ENCODE measurements at places on chromosomes 16 and 17.

DNA sequence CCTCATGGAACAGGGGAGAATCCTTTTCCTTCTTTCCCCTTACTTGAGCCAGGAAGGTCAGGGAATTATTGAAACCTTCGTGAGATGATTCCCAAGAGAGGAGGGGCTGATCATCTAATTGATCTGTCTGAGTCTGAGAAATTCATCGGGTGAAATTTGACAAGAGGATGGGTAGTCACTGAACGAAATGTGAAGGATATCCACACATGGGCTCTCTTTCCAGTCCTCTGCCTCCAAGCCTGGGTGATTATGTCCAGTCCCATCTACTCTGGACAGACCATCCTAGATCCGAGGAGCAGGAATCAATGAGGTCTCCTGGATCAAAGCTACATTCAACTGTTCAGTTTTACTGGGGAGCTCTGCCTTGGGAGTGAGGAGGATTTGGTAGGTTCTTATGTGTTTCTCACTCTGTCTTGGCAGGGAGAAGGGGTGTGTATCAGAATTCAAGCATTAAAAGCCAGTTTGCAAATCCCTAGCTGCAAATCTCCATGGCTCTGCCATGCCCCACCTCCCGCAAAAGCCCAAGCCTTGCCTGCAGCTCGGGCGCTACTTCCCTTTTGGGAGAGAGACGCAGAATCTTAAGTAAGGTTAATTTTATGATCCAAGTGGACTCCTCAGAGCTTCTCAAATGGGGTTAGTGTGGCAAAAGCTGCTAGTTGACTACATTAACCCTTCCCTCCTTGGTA lies 47.1 kb upstream of the TEKT3 start:
- DNase-seq, result no peak

GRCh38 chr17:64685705-64686104 lies 23.6 kb upstream of the SMURF2 start:
- no peak for DNase-seq

DNA sequence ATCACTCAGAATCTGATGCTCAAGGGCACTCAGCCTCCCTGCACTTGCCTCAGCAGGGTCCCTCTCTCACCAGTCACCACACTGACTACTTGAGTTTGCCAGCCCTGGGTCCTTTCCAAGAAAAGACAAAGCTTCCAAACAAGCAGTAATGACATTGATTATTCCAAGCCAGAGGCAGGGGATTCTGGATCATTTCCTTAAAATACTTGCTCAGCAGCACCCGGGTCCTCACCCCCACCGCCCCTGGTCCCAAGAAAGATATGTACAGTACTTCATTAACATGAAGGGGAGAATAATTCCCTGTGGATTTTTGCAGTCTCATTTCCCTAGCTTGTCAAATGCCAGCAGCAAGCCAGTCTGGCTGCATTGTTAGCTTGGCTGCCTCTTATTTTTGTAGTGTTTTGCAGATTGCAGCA lies 83.2 kb upstream of the GNAO1 start:
- no peak for DNase-seq

- no peak for DNase-seq
Measured at GRCh38 chr17:50356418-50356817, 10.5 kb downstream of the XYLT2 start.

DNA sequence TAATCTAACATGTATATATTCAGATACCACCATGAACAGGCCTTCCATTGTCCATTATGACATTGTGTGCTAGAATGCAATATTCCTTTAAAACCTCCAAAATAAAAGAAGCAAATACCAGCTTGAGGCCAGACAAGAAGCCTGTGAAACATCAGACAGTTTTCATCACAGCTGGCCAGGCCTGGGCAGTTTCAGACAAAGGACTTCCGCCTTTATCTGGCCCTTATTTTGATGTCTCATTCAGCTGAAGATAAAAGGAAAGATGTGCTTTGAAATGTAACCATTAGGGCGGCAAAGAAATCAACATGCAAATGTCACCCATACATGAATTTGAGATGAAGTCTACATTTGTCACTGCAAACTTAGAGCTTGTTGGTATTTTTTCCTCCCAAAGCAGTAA lies 737.5 kb downstream of the KCNJ2 start:
- DNase-seq, result no peak

All from activated T-helper 1 cell treated with anti-CD3 and anti-CD28 coated beads, Interleukin-2, amount 50 U/mL, for 16 hours (primary cell).